ENCODE measurements at places on chromosomes 12 and 14. TPM values are rescaled to one million over a fixed set of nuclear protein-coding genes. Genes with fewer than 3 reads are reported as not detected.

- peak; percentile 100 for DNase-seq
Observed at GRCh38 chr12:124917135-124917840, 2.8 kb upstream of the UBC start.

GRCh38 chr14:69363964-69364363 lies 34.1 kb downstream of the ERH start:
- DNase-seq = no peak

DNA sequence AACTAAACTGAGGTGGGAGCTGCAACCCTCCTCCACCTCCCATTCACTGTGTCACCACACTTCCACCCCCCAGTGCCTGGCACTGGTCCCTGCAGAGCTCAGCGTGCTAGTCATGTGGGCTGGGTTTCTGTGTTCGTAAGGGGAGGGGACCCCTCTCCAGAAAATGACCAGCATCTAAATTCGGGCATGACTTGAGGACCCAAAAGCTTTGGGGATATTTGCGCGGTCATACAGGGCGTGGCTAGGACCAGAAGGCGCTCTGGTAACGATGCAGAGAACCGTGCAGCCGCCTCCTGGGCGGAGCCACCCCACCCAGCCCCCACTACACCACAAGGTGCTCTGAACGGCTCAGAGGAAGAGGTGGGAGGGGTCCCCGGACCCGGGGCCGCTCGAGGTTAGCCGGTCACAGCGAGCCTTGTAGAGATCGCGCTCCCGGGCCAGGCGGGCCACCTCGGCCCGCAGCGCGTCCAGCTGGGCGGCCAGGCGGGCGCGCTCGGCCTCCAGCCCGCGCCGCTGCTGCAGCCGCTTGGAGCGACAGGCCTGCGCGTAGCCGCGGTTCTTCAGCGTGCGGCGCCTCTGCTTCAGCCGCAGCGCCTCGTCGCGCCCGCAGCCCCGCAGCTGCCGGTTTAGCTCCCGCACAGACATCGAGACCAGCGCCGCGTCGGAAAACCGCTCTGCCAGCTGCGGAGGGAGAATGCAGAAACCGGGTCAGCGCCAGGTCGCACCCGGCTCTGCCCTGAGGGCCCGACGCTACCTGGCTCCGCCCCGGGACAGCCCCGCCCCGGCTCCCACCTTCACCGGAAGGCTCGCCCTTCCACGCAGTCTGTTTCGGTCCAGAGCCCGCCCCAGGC lies 9.8 kb downstream of the CPNE6 start:
- DNase-seq = no peak

KCNH5 gene
- total RNA-seq = 3.0 TPM

GRCh38 chr14:75101491-75101890 lies 25.4 kb downstream of the NEK9 start:
- DNase-seq = no peak

GRCh38 chr12:28601570-28602058 lies 411.4 kb downstream of the CCDC91 start:
- DNase-seq = no peak

TAS2R43 gene
- not detected for total RNA-seq

LIN7A gene
- 1.1 TPM for total RNA-seq

GRCh38 chr12:28051516-28052354 lies 79.2 kb upstream of the PTHLH start:
- no peak for DNase-seq

GRCh38 chr14:53295985-53296582 lies 143.0 kb upstream of the DDHD1 start:
- DNase-seq = peak; percentile 27

GRCh38 chr14:72563676-72564075 lies 330.2 kb downstream of the DPF3 start:
- DNase-seq = no peak

PRR4 gene
- total RNA-seq = 1.8 TPM

DNA sequence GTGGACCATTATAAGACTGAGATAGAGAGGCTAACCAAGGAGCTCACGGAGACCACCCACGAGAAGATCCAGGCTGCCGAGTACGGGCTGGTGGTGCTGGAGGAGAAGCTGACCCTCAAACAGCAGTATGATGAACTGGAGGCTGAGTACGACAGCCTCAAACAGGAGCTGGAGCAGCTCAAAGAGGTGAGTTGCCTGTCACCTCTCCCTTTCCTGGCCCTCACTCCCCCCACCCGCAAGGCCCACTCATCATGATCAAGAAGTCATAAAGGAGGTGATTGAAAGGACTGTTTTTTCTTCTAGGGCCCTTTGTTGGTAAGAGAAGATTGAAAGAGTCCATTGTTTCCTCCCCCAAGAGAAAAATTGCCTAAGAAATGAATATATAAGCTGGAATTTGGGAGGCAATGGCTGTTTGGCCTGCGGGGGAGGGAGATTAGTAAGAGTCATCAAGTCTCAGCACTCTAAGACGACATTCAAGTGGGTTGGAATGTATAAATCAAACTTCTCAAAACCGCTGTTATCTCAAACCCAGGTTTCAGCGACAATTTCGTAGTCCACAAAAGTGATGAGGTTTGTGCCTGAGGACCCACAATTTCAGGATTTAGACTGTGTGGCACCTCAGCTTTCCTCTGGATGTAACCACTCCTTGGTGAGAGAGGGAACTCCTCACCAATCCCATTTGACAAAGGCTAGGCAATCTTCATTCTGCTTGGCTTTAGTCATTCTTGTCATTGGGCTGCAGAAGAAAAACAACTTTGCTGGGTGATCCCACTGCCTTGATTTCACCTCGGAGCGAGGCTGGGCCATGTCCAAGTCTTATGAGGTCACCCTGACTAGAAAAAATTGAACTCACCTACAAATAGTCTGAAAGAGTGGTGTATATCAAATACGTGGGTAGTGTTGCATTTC lies 966 bp downstream of the BICD1 start:
- DNase-seq = peak; percentile 79

SNW1 gene
- 82.1 TPM for total RNA-seq

GRCh38 chr12:53232646-53233461 lies 845 bp upstream of the RARG start:
- DNase-seq = peak; percentile 37

GRCh38 chr12:93772003-93772700 lies 95.0 kb downstream of the CRADD start:
- no peak for DNase-seq

- DNase-seq = no peak
Observed at GRCh38 chr12:91418221-91419090, 235.8 kb upstream of the DCN start.

DNA sequence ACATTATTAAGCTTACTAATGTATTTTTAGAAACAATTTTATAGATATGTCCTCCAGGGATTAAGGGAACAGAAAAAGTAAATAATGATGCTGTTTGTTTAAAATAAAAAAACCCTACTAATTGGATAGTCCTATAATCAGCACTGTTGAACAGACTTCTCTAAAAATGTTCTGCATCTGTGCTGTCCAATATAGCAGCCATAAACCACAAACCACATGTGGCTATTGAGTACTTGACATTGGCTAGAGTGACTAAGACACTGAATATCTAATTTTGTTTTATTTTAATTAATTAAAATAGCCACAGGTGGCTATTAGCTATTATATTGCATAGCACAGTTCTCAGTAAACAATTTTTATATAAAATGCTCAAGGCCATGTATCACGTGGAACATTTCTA lies 210.4 kb downstream of the DPY19L2 start:
- no peak for DNase-seq

EMP1 gene
- 58.8 TPM for total RNA-seq

DNA sequence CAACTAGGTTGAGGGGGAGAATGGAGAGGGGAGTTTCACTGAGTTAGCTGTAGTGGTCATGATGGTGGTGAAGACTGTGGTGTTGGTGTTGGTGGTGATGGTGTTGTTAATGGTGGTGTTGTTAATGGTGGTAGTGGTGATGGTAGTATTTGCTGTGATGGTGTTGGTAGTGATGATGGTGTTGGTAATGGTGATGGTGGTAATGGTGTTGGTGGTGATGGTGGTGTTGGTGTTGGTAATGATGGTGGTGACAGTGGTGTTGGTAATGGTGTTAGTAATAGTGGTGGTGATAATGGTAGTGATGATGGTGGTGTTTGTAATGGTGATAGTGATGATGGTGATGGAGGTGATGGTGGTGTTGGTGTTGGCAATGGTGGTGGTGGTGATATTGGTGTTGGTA lies 9.1 kb downstream of the C1R start:
- DNase-seq = no peak

DNA sequence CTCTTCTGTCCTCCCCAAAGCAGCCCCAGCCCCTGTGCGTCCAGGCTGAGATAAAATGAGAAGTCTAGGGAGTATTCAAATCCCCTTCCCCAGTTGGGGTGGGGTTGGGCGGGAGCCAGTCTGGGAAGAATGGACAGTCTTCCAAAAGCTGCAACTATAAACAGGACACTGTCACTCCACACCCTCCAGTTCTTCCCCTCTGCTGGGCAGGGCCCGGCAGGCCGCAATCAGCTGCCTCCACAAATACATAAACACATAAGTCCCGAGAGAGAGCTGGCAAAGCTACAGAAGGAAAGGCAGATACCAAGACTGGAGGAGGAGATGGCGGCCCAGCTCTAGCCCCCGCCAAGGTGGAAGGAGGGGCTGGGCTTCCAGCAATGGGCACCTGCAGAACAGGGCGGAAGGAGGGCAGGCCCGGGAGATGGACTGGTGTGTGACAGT lies 12.7 kb downstream of the LTBP2 start:
- no peak for DNase-seq

SMAGP gene
- 30.7 TPM for total RNA-seq

- DNase-seq = no peak
Observed at GRCh38 chr14:96832351-96832750, 35.2 kb downstream of the VRK1 start.

RNASE1 gene
- 1.1 TPM for total RNA-seq

CD27 gene
- not detected for total RNA-seq

DNA sequence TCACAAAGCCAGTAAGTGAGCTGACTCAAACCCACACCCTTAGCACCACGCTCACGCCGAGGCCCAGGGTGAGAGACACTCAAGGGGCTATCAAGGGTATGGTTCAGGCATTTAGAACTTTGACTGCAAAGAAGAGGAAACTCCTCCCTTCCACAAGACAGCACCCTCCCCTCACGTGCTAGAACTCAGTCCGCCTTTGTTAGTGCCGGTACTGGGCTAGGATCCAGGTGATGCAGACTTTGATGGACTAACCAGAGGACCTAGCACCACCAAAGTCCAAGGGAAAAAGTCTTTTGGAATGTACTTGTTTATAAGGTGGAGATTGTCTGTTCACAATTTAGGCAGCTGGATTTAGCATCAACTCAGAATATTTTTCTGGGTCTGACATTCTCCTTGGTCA lies 33.7 kb downstream of the VWF start:
- no peak for DNase-seq

DNA sequence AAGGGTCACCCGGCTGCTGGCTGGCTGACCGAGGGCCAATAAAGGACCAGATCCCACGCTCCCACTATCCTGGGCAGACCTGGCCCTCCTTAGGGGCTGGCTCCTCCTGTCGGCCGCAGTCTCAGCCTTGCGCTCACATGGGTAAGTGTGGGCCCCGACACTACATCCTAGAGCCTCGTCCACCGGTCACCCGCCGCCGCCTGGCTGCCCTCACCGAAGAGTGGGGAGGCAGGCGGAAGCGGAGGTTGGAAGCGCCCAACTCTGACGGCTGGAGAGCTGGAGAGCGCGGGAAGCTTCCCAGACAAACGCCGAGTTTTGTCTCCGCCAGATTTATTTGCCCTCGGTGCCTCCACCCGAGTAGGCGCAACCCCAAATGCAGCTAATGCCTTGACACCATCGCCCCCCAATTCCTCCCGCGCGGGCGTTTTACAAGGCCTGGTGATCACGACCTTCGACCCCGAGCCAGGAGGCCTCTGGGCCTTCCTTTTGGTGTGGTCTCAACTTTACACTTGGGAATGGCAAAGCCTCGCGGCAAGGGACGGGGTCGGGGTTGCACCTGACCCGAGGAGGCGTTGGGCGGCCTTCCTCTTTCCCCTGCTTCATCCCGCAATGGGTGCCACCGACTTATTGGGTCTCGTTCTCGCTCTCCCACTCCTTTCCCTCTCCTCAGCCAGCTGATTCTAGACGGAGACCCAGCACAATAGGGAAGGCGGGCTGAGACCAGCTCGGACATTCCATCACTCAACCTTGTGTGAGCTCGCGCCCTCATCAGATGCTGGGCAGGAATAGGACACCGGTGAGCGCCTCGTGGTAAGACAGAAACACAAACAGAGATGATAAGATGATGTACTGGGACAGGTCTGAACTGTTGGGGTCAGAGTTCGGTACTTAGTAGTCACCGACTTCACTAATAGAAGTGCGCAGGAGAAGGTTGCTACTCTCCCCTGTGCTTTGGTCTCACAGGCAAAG lies 78.3 kb upstream of the ANO4 start:
- no peak for DNase-seq

- DNase-seq = peak; percentile 23
Observed at GRCh38 chr12:96063046-96063445, 27.7 kb upstream of the LTA4H start.

Measured in HT1080 (cell line).